ENCODE measurements at places on chromosomes 11 and 22.

DNA sequence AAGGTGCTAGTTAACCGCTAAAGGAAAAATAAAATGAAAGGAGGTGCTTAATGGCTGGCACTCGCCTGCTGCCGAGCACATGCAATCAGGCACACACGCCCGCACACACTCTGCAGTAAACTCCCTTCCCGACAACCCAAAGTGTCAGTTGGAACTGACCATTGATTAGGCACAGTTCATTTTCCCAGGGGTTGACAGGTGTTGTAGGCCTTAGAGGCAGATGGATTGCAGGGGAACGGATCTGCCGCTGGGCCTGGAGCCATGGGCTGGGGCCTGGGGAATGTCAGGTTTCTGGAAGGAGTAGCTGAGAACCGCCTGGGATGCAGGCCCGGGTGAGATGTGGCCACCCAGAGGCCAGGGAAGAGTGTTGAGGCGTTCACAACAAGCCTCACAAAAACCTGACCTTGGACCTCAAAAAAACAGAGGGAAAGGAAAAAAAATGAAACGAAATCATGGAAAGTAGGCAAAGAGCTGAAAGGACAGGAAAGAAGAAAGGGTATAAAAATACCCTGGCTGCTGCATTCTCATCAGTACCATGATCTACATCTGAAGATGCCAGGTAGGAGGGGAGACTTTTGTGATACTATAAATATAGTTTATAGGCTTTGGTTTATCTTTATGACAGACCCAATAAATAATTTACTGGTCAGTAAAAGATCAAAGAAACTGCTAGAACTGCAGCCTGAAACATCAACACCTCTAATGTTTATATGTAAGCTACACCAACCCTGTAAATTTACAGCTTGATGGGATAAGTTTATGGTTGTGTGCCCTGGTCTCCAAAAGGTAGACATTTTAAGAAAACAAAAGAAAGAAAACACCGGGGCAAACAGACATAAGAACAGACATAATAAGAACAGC is 313.4 kb downstream of the BUD13 start:
- DNase-seq = no peak

DNA sequence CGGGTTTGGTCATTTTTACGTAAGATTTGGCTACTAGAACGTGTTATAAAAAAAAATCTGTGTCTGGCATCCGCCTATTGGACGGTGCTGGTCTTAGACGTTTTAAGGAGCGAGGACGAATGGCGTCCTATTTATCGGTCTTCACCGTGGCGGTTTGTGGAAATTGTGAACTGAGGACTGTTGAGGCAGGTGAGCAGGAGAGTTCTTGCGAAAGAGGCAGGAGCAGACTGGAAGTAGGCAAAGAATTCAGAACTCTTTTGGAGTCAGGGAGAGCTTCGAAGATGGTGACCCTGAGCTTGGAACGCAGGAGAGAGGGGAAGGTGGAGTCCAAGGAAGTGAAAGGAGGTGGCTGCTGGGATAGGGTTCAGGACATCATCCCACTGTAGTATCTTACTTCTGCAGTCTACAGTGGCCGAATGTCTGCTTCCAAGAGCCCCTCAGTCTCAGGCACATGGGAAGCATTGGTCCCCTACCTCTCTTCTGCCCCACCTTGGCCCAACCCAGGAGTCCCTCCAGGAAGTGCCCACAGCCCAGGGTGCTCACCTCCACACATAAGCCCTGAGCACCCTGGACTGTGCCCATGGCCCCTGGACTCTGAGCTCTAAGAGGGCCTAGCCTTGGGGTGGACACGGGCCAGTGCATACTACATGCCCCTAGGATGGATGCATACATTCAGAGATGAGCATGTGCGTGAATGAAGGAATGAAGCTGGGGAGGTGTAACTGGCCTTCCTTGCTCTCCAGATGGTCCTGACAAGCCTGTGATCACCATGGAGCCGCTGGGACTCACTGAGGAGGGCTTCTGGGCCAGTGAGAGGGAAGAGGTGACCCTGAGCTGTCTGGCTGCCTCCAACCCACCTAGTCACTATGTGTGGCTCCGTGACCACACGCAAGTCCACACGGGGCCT is 3.7 kb downstream of the VSIG10L2 start:
- no peak for DNase-seq

DNA sequence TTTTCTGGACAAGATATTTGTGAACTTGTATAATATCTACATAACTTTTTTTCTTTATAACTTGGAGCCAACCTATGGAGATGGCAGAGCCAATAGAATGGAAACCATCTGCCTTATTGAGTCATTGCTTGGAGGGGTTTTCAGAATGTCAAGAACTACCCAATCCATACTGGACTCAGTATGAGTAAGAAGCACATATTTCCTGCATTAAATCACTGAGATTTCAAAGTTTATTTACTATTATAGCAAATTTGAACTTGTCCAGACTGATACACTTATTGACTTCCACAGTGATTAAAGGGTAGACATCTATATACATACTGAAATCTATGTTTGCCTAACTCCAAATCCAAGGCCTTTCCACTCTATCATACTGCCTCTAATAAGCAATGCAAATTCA is 704.0 kb downstream of the KCNA4 start:
- DNase-seq = no peak

- no peak for DNase-seq
These were observed 76.7 kb downstream of the FAR1 start for GRCh38 chr11:13745165-13745564.

- DNase-seq = no peak
These were observed 76.1 kb upstream of the LIN7C start for GRCh38 chr11:27582621-27583020.

GRCh38 chr11:44576656-44577055 is 11.2 kb downstream of the CD82 start:
- DNase-seq = no peak

DNA sequence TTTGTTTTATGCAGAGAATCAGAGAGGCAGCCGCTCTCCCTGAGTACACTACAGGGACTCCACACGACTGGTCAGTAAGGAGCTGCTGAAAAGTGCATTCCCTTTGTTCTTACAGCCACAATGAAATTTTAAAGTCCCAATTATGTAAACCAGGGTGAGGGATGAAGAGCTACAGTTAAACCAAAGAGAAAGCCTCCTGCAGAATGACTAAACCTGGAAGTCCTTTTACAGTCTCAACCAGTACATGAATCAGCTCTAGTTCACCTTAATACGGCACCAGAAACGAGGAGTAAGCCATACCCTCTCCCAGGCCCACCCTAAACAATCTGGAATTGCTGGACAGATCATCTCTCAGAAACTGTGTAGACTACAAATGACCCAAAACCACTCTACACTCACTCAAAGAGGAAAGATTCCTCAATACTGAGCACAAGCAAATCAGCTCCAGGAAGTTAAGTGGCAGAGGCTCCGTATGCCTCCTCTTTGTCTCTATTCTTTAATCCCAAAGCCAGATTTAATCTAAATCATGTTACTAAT is 113.1 kb downstream of the RBFOX2 start:
- DNase-seq = no peak

DNA sequence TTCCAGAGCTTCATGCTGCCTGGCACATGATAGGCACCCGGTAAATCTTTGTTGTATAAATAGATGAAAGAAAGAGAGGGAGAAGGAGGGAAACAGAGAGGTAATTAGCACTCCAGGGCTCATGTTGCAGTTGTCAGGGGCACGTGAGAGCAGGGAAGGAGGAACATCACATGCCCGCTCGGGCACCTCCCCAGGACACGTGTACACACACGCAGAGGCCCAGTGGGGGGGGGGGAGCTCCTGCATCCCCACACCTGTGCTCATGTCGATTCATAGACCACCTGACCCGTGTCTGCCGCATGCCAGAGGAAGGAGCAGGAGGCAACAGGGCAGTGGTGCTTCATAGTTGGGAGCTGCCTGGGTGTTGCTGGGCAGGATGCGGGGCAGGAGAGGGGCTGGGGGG is 37.1 kb upstream of the NNMT start:
- no peak for DNase-seq

DNA sequence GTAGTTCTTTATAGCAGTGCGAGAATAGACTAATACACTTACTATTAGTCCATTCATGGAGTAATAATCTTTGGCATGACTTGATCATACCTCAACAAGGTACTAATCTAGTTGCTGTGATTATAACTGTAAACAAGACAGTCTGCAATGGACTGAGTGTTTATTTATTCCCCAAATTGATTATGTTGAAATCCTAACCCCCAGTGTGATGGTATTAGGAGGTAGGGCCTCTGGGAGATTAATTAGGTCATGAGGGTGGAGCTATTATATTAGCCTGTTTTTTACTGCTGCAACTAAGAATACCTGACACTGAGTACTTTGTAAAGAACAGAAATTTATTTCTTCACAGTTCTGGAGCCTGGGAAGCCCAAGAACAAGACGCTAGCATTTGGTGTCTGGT is 30.9 kb upstream of the CSNK2A3 start:
- DNase-seq = no peak

- DNase-seq = no peak
These were observed 11.0 kb downstream of the SULT4A1 start for GRCh38 chr22:43851058-43851978.

- DNase-seq = no peak
These were observed 2.3 kb downstream of the SMTN start for GRCh38 chr22:31083377-31083768.

GRCh38 chr11:24543771-24544170 is 46.9 kb downstream of the LUZP2 start:
- DNase-seq = no peak

- DNase-seq = no peak
These were observed 432 bp downstream of the TNKS1BP1 start for GRCh38 chr11:57324154-57324885.

DNA sequence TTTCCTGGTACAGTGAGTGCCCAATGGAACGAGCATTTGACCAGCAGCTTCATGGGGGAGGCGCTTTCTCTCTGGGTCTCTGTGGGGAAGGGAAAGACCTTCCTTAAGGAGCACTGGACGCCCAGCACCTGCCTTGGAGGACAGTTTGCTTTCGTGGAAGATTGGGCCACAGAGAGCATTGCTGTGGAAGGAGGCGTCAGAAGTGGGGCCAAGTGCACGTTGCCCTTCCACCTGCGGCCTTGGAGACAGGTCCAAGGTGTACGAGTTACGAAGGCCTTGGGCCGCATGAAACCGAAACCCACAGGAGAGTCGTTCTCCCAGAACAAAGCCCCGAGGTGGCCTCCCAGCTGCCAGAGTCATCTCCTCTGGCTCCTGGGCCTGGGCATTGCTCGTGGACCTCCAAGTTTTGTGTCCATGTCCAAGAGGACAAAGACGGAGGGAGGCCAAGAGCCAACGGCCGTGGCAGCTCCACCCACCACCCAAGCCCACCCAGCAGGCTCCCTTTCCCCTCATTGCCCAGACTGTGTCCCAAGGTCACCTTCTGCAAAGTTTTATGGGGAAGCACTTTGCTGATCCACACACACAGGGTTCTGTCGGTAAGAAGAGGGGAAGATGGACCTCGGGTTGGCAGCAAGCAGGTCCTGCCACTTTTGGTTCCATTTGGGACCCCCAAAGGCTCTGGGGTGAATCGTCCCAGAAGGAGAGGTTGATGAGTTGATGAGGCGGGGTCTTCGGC is 5.8 kb upstream of the NLRP6 start:
- no peak for DNase-seq

DNA sequence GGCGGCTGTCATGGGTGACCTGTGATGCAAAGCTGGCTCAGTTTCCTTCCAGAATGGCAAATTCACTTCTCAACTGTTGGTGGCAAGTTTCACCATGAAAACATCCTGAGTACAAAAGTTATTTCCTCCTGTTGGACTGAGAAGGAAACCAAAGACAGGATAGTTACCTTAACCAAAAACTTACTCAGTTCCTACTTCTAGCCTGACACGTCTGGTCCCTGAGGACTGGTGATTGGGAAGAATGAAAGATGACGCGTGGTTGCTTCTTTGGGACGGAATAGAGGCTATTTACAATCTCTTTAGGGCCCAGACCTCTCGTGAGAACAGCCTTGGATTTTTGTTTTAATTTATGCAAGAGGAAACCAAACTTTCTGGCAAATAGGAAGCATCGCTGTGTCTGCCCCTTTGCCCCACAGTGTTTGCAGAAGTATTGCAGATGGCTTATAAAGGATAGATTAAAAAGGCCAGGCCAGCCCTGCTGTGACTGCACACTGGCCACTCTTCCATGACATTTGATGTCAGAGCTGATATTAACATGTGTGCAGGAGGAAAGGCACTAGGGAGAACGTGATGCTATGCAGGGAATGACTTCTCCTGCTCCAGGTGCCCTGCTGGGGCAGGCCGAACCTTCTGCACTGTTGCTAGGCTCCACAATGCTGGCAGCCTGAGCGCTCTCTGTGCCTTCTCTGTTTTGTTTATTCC is 7.6 kb downstream of the VPS26B start:
- no peak for DNase-seq

DNA sequence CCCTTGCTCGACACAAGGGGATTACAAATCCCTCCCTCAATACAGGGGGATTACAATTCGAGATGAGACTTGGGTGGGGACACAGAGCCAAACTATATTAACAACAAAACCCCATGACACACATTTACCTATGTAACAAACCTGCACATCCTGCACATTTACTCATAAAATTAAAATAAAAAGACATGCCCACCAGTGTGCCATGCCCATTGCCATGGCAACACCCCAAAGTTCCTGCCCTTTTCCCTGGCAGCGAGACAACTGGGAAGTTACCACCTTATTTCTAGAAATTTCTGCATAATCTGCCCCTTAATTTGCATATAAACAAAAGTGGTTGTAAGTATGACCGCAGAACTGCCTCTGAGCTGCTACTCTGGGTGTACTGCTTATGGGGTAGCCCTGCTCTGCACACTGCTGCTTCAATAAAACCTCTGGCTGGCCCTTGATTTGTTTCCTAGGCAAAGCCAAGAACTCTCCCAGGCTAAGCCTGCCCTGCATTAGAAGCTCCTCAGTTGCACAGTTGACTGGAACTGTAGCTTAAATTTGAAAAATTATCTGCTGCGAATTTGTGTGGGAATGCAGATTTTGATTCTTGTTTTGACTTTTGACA is 8.6 kb upstream of the INCENP start:
- DNase-seq = no peak

- DNase-seq = no peak
These were observed 10.0 kb upstream of the PEX26 start for GRCh38 chr22:18067548-18068341.

DNA sequence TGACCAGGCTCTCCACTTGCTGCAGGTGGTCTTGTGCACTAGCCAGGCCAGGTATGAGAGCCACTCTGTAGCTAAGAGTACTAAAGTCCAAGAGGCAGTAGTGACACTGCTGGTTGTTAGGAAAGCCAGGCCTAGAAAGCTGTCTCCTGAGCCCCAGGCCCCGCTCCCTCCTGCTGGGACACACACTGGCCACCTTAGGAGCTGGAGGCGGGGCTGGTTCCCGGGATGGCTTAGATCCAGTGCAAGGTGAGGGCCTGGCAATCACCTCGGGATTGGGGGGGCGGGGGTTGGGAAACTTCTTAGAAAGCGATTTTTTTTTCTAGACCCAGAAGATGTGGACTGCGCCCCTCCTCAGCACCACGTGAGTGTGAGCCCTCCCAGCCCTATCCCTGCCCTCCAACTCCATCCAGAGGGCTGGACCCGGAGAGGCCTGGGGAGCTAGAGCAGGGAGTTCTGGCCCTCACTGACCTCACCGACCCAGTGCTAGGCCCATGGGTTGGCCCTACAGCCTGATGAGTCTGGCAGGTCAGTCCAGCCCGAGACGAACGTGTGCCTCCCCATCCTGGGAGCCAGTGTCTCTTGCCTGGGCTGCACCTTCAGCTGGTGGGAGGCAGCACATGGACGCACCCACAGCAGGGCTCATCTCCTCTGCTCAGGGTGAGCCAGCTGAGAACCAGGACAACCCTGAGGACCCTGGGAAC is 18.1 kb downstream of the SLC37A2 start:
- DNase-seq = no peak
